Chondrocyte (in vitro differentiated cells): ENCODE measurements at places on chromosomes 12 and 14. TPM values are rescaled to one million over a fixed set of nuclear protein-coding genes. Genes with fewer than 3 reads are reported as not detected.

- H3K36me3 ChIP-seq: peaks cover 24% of the 10 kb centered on the region
- no peak for DNase-seq
- no peak overlapping the region for H3K27ac ChIP-seq
- H3K4me3 ChIP-seq: no peak overlapping the region
- H3K4me1 ChIP-seq: no peaks in the 10 kb centered on the region
Observed at GRCh38 chr12:57694459-57695019, 607 bp downstream of the OS9 start.

DNA sequence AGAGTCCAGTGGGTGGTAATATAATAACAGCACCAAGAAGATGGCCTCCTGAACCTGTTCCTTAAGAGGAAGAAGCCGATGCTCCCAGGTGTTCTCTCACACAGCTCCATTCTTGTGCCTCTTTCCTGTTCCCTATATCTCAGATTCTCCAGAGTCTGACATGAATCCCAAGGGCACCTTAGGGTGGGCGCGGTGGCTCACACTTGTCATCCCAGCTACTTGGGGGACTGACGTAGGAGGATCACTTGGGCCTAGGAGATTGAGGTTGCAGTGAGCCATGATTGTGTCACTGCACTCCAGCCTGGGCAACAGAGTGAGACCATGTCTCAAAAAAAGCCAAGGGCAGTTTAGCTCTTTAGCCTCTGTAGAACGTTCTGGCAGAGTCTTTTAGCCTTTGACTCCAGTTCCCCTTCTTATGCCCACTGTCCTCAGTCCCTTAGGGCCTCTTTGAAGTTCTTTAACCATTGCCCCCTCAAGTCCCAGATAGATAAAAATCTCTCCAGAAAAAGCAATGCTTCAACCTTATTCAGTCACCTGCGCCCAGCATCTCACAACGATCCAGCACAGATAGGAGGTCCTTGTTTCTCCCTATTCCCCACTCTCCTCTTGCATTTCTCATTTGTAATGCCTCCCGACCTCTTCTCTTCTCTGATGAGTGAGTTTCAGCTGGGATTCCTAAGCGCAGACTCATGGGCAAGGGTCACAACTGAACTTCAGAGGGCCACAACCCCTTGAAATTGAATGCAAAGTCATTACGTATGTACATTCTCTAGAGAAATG is 4.7 kb downstream of the CCDC184 start:
- no peak overlapping the region for H3K27ac ChIP-seq
- H3K27me3 ChIP-seq: peaks cover 36% of the 10 kb centered on the region
- H3K36me3 ChIP-seq: no peaks in the 10 kb centered on the region
- H3K4me1 ChIP-seq: peaks cover 7% of the 10 kb centered on the region

GRCh38 chr14:33081259-33081658 is 142.6 kb downstream of the NPAS3 start:
- H3K4me3 ChIP-seq: no peak overlapping the region
- no peak for DNase-seq
- no peaks in the 10 kb centered on the region for H3K36me3 ChIP-seq
- no peak overlapping the region for H3K27ac ChIP-seq

Gene KCNA5
- total RNA-seq: 1.0 to 6.7 TPM (median 6.5 TPM) in 3 replicates

Gene VPS29
- 83.0 to 93.9 TPM (median 90.4 TPM) in 3 replicates for total RNA-seq

Gene TMCC3
- total RNA-seq: 0.17 to 0.65 TPM (median 0.59 TPM) in 3 replicates
